ENCODE measurements at places on chromosomes 7 and 10. TPM values are rescaled to one million over a fixed set of nuclear protein-coding genes. Genes with fewer than 3 reads are reported as not detected.

GRCh38 chr10:51389415-51390321 lies 309.7 kb downstream of the CSTF2T start:
- no peaks in the 10 kb centered on the region for H3K27me3 ChIP-seq
- no peaks in the 10 kb centered on the region for H3K36me3 ChIP-seq
- H3K4me3 ChIP-seq = no peak overlapping the region
- peak; percentile 32 for DNase-seq
- no peaks in the 10 kb centered on the region for H3K4me1 ChIP-seq

The PARG gene
- 17.0 TPM for polyA plus RNA-seq

The CYP26C1 gene
- polyA plus RNA-seq = not detected

The GIMAP8 gene
- 0.26 TPM for polyA plus RNA-seq

The AGAP3 gene
- polyA plus RNA-seq = 83.2 TPM
